Activated CD4-positive, CD25-positive, alpha-beta regulatory T cell treated with anti-CD3 and anti-CD28 coated beads, Interleukin-2, amount 50 U/mL, for 72 hours (primary cell): ENCODE measurements at places on chromosomes 2 and 18.

GRCh38 chr2:235377176-235377575 lies 116.7 kb upstream of the AGAP1 start:
- no peak for DNase-seq

GRCh38 chr2:64745562-64745961 lies 91.8 kb upstream of the SERTAD2 start:
- DNase-seq = no peak

DNA sequence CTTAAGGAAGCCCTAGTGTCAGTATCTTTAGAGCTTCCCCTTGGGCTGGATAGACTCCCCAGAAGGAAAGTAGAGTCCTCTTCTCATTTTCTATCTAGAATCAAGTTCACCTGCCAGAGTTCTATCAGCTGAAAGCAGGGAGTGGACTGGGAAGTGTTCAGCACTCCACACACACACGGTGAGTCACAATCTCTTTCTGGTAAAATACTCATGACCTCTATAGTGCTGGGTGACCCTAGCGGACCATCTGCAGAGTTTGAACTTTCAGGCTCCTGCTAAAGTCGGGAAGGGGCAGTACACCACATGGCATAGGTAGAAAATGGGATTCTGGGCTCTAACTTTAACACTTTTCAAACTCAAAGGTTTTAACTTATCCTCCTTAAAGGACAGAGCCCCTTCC lies 43.3 kb downstream of the SAP130 start:
- no peak for DNase-seq

DNA sequence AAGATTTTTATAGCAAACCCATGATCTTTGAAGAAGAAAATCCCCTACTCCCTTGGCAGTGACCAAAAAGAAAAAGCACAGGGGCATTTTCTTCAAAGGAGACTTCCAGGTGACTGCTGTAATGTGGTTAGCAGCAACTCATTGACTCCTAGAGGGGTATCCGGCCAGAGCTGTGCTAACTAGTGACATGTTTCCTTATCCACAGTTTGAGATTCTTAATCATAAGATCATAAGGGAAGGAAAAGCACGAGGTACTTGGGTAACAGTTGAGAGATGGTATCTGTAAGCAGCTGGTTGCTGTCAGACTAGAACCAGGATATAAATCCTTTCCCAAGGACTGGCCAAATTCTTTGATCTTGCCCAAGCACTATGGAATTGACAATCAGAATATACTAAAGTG lies 124.7 kb downstream of the MREG start:
- no peak for DNase-seq

GRCh38 chr2:186348200-186348599 lies 137.9 kb upstream of the ZC3H15 start:
- DNase-seq = no peak

DNA sequence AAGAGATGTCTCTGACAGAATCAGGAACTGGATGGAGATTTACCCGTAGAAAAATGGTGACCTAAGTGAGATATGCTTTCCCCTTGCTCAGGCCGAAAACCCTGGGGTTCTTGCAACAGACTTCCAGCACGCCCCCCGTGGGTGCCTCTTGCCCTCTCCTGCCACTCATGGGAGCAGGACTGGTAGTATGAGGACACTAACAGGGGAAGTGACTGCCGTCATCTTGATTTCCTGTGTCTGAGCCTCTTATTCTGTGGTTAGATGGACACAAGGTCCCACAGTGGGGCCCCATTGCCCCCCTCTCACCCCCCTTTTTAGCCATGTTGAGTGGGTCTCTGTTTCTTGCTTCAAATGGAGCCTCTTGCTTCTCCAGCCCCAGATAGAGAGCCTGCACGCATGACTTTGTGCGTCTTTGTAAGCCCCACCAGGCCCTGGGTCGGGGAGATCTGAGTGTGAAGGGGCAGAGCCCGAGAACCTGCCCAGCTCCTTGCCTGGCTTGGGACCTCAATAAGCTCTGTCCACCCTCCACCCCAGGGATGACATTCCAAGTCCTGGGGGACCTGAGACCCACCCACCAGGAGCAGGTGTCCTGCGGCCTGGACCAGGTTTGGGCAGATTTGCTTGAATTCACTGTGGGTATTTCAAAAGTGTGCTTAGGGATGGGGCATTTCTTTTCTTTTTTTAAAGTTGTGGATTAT lies 12.6 kb downstream of the GNLY start:
- no peak for DNase-seq

- DNase-seq = no peak
Measured at GRCh38 chr2:239777219-239777618, 247.9 kb downstream of the NDUFA10 start.

DNA sequence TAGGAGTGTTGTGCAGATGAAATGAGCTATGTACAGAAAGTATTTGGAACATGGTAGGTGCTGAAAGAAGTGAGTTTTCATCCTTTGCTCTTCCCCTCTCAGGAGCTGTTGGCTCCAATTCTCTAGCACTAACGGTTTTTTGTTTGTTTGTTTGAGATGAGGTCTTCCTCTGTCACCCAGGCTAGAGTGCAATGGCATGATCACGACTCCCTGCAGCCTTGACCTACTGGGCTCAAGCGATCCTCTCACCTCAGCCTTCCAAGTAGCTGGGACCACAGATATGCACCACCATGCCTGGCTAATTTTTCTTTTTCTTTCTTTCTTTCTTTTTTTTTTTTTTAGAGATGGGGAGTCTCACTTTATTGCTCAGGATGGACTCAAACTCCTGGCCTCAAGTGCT lies 12.8 kb downstream of the ABCG5 start:
- no peak for DNase-seq

GRCh38 chr18:10490401-10491165 lies 35.2 kb upstream of the NAPG start:
- DNase-seq = peak; percentile 35

DNA sequence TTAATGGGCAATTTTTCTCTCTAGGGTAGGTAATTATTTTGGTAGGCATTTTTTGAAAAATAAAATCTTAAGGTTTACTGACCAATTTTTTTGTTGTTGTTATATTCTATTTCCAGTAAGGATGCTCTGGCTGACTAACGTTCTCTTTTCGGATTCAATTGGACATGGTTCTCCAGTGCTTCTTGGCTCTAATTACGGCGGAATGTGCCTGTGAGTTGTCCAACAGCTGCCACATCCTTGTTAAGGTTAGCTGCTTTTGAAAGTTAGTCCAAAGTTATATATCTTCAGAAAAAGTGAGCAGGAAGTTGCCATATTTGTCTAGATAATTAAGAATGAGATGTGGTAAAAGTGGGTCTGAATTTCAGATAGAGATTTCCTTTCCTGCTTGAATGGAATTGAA lies 45.8 kb upstream of the SMIM21 start:
- DNase-seq = no peak

GRCh38 chr2:24920809-24921441 lies 888 bp upstream of the ADCY3 start:
- DNase-seq = no peak
